Fibroblast of upper back skin (primary cell): ENCODE measurements at places on chromosomes 6 and 20.
A peak's percentile ranks its signal among the peaks of the same experiment; 100 is the strongest.

DNA sequence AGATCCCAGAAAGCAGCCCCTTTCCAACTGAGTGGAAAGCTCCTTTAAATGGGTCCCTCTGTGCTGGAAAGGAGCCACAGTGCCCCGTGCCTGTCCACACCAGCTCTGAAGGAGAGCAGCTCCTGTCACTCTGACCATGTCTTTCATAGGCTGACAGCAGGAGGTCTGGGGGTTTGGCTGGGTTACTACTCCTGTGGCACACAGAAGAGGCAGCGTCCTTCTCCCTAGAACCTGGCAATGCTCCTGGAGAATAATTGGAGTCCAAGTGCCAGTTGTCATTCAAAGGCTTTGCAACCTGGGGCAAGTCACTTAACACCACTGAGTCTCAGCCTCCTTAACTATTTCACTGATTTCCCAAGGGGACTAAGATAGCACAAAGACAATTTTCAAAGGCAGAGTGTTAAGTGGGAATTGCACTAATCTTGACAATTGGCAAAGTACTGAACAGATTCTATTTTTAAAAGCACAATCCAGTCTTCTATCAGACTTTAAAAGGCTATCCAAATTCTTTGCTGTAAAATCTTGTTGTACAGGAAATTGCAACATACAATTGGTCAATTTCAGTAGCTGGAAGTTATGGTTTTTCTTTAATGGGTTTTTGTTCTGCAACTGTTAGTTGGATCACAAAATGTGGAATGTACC lies 457.2 kb downstream of the KIF16B start:
- DNase-seq, result peak; percentile 10

GRCh38 chr6:169800668-169801395 lies 49.4 kb downstream of the ERMARD start:
- DNase-seq, result peak; percentile 31

- DNase-seq, result peak; percentile 86
Measured at GRCh38 chr6:22147921-22148776, 148.7 kb downstream of the PRL start.

DNA sequence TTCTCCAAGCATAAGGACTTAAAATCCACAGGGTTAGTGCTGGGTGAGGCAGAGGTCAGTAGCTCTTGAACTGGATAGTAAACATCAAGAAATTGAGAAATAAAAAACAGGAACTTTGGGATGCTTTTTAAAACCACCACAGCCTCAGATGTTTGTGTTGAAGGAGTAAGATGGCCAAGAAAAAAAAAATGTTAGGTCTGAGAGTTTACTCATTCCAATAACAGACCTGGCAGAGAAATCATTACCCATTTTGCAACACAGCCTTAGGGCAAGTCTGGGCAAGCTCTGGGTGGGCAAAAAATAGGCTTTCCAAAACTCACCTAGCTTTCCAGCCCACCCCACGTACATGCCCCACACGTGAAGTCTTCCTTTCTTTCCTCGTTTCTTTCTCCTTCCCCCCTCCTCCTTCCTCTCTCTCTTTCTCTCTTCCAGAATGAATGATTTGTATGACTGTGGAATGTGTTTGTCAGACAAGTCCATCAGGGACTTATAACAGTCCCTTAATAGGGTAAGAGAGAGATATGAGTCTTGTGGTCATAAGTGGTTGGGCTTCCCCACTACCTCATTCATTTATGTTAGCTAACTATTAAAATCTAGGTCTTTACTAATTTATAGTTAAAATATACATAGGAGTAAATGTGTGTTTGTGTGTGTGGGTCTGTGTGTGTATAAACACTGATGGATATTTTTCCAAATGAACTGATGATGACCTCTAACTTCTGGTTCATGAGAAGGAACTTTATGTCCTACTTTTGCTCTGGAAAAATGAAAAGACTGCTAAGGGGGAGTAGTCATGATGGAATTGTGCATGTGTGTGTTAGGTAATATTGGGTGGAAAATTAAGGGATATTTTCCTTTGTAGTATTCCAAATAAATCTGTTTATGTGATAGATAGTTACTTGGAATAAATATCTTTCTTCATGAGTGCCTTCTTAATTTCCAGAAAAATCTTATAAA lies 18.0 kb upstream of the DSE start:
- peak; percentile 65 for DNase-seq

DNA sequence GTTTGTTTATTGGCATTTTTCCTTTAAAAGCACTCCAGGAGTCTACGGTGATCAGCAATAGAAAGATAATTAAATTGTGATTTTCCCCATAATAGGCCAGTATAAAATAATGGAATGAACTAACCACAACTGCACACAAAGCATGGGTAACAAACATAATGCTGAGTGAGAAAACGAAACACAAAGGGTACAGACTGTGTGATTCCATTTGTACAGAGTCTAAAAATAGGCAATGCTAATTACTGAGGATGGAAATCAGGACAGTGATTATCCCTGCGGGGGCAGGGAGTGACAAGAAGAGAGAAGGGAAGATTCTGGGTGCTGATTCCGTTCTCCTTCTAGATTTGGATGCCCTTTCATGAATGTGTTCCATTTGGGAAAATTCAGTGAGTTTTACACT lies 478.1 kb downstream of the PREX1 start:
- DNase-seq, result no peak

DNA sequence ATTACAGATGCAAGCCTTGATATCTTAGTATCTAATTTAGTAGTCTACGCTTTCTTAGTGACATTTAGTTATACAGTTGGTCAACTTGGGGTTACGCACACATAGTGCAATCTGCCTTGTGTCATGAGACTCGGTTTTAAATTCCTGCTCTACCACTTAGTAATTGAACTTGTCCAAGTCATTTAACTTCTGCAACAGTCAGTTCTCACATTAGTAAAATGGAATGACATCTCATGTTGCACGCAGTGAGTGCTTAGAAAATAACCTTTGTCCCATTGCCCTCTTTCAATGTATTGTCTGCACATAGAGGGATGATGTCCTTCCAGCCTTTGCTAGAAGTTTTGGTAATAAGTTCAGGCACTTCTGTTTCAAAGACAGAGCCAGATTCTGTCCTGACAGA lies 48.6 kb downstream of the TMEM170B start:
- DNase-seq, result peak; percentile 2

DNA sequence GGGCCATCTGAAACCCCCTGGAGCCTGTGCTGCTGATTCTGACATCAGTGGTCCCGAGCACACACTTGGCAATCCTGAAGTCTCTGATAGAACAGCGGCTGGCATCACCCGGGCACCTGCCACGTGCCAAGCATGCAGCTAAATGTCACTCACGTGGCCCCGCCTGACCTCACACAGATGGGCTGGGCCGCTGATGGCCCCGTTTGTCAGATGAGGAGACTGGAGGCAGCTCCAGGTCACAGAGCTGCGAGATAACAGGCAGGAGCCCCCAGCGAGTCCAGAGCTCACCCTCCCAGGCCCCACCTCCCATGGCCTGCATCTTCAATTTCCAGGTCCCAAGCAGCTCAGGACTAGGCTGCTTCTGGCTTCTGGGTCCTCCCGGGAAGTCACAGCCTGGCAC lies 67.2 kb downstream of the YTHDF1 start:
- no peak for DNase-seq

DNA sequence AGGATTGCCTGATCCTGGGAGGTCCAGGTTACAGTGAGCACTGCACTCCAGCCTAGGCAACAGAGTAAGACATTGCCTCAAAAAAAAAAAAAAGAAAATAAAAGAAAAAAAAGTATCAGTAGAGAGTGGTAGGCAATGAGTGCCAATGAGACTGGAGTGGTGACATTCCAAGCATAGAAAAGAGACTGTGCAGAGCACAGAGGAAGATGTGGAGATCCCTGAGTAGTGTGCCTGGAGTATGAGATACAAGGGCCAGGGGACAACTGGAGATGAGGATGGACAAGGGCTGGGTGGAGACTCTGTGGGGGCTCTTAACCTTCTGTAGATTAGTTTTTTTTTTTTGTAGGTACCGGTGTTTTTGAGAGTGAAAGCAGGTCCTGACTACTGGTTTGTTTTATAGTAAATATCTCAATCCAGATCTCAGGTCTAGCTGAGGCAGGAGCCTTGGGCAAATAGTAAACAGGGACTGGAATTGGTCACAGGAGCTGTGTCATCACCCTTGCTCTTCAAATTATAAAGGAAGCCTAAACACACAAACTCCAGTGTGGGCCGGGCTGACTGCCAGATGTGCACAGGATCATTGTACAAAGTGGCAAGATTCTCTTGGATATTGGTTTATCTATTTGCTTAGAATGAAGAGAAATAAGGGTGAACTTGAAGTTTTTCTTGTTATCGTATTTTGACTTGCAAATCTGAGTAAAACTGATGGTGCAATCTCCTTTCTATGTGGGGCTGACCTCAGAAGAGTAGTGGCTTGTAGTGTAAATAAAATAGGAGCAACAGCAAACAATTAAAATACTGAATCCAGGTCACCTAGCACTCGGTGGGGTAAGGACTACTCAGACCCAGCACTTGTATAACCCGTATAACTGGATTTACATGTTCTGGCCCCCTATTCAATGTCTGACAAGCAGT lies 144.9 kb downstream of the SOX4 start:
- DNase-seq, result peak; percentile 19

DNA sequence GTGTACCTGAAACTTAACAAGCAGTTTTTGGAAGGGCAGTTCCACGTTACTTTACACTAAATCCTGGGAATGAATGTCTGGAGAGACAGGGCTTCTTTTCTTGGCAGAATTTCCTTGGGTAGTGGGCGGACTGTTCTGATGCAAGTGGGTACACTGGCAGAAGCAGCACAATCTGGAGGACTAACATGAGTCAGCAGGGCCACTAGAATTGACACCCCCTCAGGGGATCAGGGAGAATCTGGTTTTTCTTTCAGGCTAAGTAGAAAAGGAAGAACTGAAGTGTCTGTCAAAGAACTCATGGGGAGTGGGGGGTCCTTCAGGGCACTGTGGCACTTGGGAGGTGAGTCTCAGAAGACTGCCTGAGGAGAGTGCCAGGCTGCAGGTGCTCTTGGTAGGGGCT lies 34.6 kb downstream of the PANK2 start:
- no peak for DNase-seq
